AG20443 (cell line): ENCODE measurements at places on chromosomes 16 and 17.

GRCh38 chr16:80683646-80684045 is 120.8 kb downstream of the CDYL2 start:
- DNase-seq = no peak

- no peak for DNase-seq
Measured at GRCh38 chr16:87125206-87126155, 191.7 kb downstream of the C16orf95 start.

DNA sequence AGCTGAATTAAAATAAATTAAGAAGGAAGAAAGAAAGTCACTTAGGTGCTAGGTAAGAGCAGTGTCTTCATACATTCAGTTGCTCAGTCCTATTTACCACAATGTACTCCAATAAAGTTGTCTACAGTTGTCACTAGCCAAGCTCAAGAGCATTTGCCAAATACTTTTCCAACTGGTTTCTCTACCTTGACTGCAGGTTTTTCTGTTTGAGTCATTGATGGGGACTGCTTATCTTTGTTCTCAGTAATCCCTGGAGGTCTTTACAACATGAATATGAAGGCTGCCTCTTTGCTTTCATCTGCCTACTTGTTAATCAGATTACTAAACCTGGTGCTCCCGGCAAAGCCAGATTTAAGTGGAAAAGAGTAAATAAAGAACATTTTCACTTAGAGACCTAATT is 64.6 kb upstream of the CLEC18B start:
- DNase-seq = no peak

GRCh38 chr16:55033225-55034156 is 102.8 kb downstream of the IRX5 start:
- DNase-seq = no peak

DNA sequence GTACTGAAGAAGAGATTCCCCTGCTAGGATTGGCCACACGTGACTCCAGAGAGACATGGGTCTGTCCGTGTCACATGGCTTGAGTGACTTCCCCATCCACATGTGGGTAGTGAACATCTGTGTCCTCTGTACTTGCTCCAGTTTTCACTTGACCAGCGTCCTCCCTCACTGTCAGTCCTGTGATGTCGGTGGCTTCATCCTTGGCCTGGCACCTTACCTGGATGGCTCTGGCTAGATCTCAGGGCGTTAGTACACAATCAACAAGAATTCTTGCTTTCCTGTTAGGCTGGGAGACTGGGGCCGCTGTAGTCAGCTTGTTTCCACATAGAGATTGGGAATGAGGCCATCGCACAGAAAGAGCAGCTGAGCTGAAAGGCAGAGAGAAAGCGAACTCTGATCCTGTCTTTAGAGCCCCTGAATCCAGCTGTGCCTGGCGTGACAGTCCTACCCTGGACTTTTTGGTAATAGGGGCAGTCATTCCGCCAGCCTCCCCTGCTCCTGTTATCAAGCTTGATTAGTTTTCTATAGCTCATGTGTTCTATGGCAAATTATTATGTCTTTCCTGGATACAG is 227.3 kb downstream of the SNX29 start:
- no peak for DNase-seq

DNA sequence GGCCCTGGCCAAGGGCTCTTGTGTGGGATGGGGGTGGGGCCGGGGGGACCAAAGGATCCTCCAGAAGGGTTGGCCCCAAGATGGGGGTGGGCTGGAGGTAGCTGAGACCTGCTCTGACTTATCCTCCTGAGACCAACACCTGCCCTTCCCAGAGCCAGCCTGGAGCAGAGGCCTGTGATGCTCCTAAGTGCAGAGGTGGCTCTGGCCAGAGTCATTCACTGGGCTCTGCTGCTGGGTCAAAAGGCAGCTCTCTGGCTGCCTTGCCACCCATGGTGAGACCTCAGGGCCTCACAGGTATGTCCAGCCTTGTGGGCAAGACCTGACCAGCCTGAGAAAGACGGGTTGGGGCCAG is 393 bp downstream of the SERPINF2 start:
- DNase-seq = no peak

DNA sequence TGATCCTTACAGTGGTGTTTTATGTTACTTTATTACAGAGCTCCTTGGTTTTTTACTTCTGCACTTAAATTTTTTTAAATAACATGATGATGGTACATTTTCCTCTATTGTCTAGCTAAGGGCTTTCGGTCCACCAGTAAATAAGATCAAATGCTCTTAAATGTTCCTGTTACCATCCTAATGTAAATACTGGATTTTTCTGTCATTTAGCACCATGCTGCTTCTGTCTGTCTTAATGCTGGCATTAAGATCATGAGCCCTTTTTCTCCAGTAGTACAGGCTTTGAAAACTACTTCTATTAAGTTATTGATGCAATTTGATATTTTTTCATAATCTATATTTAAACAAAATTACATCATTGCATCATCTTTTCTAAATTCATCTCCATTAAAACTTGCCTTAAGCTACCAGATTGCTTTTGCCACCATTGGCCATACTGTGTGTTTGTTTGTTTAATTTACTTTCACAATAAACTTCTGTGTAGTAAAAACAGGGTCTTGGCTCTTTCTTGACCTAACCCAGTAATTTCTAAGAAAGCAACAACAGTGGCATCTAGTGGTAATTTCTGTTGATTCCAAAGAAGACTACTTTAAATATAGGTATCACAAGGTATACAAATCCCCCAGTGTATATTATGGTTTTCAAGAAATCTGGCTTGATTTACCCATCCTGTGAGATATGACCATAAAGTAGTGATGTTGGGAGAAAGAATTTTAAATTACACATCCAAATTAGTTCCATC is 9.0 kb upstream of the PHAF1 start:
- DNase-seq = peak; percentile 24

DNA sequence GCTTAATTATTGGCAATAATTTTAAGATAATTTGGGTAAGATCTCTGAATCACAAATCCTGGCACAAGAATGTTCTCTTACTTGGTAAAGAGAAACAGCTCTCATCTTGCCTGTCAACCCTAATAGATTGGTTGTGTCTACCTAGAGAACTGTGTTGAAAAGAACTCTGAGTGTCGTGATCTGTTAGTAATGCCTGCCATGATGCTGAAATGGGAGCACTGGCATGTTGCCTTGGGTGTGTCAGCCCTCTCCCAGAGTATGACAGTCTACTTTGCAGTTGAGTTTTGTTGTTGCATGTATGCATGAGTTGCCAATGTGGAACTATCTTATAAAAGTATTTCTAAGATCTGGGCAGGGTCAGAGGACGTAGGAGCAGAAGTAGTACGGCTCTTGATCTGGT is 221.4 kb downstream of the MAF start:
- no peak for DNase-seq

GRCh38 chr16:1357906-1358566 is 6.3 kb downstream of the GNPTG start:
- DNase-seq = no peak

- DNase-seq = peak; percentile 17
Measured at GRCh38 chr16:82756283-82756599, 129.5 kb downstream of the CDH13 start.

DNA sequence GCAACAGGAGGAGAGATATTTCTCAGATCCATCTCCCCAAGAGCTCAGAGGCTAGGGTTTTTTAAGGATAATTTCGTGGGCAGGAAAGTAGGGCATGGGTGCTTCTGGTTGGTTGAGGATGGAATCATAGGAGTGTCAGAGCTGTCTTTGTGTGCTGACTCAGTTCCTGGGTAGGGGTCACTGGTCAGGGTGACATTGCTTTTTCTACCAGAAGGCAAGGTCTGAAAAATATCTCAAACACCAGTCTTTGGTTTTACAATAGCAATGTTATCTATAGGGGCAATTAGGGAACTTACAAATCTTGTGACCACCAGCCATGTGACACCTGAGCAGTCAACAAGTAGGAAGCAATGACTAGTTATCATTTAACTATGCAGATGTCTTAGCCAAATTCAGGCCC is 82.9 kb upstream of the DYNLRB2 start:
- no peak for DNase-seq

GRCh38 chr17:78745407-78746088 is 36.5 kb downstream of the CYTH1 start:
- no peak for DNase-seq

DNA sequence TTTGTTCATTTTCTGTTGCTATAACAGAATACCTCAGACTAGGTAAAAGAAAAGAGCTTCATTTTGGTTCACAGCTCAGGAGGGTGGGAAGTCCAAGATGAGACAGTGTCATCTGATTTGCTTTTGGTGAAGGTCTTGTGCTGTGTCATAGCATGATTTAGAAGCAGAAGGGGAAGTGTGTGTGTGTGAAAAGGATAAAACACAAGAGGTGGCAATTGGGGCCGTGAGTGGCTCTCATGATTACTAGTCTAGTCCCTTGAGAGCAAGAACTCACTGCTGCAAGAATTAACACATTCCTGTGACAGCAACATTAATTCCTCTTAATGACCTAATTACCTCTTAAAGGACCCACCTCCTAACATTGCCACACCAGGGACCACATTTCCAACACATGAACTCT is 8.3 kb downstream of the SLC35G3 start:
- no peak for DNase-seq

GRCh38 chr16:53232826-53233529 is 178.2 kb downstream of the CHD9 start:
- no peak for DNase-seq

GRCh38 chr17:2067608-2068024 is 12.7 kb downstream of the HIC1 start:
- DNase-seq = no peak

DNA sequence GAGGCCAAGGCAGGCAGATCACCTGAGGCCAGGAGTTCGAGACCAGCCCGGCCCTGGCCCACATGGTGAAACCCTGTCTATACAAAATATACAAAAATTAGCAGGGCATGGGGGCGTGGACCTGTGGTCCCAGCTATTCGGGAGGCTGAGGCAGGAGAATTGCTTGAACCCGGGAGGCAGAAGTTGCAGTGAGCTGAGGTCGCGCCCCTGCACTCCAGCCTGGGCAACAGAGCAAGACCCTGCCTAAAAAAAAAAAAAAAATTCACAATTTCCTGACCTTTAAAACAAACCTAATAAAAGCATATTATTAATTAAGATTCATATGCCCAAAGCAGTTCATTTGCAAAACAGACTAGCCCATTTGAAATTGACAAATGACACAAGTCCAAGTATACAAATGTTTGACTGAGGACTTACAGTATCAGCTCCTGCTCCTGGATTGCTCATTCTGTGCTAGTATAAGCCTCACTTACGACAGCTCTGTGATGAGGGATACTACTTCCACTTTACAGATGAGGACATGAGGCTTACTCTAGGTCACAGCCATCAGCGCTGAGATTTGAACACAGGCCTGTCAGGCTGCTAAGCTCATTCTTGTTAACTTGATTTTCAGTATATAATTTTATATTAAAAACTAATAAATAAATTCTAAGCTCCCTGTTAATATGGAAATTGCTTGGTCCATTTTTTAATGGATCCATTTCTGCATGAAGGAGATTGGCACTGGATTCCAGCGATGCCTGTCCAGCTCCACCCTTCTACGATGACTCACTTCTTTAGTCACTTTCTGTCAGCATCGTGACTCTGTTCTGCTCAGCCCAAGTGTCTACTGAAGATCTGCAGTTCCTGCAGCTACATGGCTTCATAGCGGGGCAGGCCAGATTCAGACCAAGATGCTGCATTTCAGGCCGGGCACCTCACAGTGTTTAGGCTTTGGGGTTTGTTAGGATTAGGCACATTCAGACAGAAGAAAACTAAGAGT is 88.2 kb downstream of the WDR59 start:
- peak; percentile 93 for DNase-seq

- DNase-seq = no peak
Measured at GRCh38 chr16:53611179-53611696, 92.4 kb downstream of the RPGRIP1L start.

- peak; percentile 24 for DNase-seq
Measured at GRCh38 chr17:48997827-48998586, 822 bp downstream of the IGF2BP1 start.

- DNase-seq = no peak
Measured at GRCh38 chr17:70121126-70121525, 46.1 kb downstream of the KCNJ16 start.

DNA sequence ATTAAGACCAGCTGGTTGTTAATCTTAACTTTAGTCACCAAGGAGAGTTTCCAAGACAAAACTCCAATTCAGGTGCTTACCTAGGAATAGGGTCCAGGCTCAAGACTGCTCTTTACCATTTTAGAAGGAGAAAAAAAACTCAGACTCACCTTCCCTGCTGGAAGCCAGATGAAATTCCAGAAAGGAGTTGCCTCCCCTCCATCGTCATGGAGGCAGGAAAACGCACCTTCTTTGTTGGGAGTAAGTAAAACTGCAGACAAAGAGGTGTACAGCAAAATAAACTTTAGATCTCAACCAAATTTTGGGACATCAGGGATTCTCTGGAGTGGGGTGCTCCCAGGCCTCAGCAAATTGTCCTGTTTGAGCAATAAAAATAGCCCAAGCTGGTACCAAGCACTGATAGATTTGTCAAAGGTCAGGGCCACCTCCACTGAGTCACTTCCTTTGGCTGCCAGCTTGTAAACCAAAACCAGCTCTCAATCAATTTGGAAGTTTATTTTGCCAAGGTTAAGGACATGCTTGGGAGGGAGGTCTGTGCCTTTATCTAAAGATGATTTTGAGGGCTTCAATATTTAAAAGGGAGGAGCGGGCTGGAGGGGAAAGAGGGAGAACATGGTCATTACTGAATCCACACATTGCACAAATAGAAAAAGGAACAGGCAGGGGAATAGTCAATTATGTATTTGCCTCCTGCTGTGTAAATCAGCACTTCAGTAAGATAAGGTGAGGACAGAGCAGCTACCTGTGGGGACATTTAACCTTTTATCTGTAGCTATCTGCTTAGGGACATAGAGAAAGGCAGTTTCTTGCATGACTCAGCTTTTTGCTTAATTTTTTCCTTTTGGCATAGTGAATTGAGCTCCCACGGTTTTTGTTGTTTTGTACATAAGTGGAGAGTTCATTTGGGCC is 1.5 kb upstream of the ALDH3A2 start:
- no peak for DNase-seq

- no peak for DNase-seq
Measured at GRCh38 chr16:83730812-83731211, 77.0 kb upstream of the HSBP1 start.

- peak; percentile 85 for DNase-seq
Measured at GRCh38 chr17:4565209-4566141, 5.1 kb upstream of the GGT6 start.

- DNase-seq = no peak
Measured at GRCh38 chr17:61393904-61394629, 5.6 kb upstream of the TBX2 start.

DNA sequence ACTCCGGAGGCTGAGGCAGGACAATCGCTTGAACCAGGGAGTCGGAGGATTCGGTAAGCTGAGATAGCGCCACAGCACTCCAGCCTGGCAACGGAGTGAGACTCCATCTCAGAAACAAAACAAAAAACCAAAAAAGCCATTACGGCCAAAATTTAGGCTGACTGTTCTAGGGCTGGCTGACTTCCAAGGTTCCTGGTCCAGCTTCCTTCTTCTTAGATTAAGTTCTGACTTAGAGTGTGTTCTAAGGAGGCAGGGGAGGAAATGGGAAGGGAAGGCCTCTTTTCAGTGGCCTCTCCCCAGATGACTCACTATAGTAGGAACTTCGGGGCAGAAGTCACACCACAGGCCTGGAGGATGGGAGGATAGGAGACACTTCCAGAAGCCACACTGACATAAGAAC is 27.7 kb upstream of the CLEC18B start:
- DNase-seq = peak; percentile 94

- no peak for DNase-seq
Measured at GRCh38 chr16:19505600-19506303, 16.1 kb downstream of the GDE1 start.
